Karpas-422 (cell line): ENCODE measurements at places on chromosomes 12 and 14. TPM values are rescaled to one million over a fixed set of nuclear protein-coding genes. Genes with fewer than 3 reads are reported as not detected.
A peak's percentile ranks its signal among the peaks of the same experiment; 100 is the strongest.

ESR2 gene
- 87.8 and 101 TPM in 2 replicates for total RNA-seq

HOXC4 gene
- total RNA-seq, result 7.3 and 9.7 TPM in 2 replicates

NDUFB1 gene
- total RNA-seq, result 873 and 892 TPM in 2 replicates

GPR84 gene
- total RNA-seq, result 0.29 TPM in 1 of 2 replicates, not detected in the other

FOXM1 gene
- 15.4 and 20.8 TPM in 2 replicates for total RNA-seq

AMDHD1 gene
- total RNA-seq, result 0.29 and 0.56 TPM in 2 replicates

BICDL1 gene
- total RNA-seq, result 28.5 and 57.6 TPM in 2 replicates

SPIC gene
- total RNA-seq, result not detected in 2 replicates

GNPTAB gene
- 10.0 and 11.6 TPM in 2 replicates for total RNA-seq

AVPR1A gene
- not detected in 2 replicates for total RNA-seq

LYZ gene
- total RNA-seq, result not detected in 2 replicates

SCN8A gene
- 0.11 and 0.22 TPM in 2 replicates for total RNA-seq

DNA sequence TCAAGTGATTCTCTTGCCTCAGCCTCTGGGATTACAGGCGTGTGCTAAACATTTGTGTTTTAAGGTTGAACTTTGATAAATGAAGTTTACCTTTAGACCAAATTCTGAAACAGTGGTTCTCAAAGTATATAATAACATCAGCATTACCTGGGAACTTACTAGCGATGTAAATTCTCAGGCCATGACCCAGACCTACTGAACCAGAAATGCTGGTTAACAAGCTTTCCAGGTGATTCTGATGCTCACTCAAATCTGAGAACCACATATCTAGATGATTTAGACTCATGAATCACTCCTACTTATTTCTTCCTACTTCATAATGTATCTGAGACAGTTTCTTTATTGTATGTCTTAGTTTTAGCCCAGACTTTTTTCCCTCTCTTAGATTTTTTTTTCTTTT, 43.6 kb downstream of the RAD51B start:
- DNase-seq, result no peak

GRCh38 chr12:46024099-46024498, 33.7 kb upstream of the SCAF11 start:
- DNase-seq, result no peak

DNA sequence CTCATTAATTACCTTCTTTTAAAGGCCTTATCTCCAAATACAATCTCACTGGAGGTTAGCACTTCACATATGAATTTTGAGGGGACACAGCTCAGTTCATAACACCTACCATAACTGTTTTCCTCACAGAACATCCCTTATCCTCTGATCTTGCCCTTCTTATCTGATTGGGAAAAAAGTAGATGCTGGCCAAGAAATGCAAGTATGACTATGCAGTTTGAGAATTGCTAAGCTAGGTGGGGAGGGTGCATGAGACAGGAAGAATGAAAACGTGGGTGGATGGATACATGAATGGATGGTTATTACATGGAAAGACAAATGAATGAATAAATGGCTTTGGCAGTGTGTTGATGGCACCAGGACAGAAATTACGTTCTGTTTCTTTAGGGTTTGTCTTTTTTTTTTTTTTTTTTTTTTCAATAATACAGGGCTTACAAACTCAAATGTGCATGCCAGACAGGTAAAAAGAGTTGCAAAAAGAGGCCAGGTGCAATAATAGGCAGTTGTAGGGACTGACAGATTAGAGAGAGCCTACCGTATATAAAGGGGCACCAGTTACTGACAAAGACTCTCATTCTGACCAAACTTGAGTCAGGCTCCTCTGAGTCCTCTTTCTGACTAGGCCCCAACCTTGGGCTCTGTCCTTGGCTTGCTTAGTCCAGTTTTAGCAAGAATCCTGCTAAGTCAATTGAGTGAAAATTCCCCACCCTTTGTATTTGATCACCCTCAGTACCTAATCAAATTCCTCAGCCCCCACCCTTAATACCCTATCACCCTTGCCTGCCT, 304.9 kb downstream of the ZFP36L1 start:
- no peak for DNase-seq

- no peak for DNase-seq
Observed at GRCh38 chr12:92096346-92097136, 49.1 kb downstream of the BTG1 start.

GRCh38 chr12:6574576-6575295, 6.6 kb upstream of the NOP2 start:
- DNase-seq, result no peak

DNA sequence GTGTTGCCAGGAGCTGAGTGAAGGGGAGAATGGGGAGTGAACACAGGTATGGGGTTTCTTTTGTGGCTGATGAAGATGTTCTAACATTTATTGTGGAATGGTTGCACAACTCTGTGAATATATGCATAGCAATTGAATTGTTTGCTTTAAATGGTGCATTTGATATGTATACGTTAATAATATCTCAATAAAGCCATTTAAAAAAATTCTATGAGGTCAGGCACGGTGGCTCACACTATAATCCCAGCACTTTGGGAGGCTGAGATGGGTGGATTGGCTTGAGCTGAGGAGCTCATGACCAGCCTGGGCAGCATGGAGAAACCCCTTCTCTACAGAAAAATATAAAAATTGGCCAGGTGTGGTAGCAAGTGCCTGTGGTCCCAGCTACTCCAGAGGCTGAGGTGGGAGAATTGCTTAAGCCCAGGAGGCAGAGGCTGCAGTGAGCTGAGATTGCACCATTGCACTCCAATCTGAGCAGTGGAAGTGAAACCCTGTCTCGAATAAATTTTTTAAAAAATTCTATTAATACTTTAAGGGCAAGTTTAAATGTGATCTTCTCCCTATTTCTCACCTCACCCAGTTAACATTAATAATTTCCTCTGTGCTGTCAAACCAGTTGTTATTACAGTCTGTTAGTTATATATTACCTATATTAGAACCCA, 65.3 kb downstream of the DENND5B start:
- peak; percentile 63 for DNase-seq

DNA sequence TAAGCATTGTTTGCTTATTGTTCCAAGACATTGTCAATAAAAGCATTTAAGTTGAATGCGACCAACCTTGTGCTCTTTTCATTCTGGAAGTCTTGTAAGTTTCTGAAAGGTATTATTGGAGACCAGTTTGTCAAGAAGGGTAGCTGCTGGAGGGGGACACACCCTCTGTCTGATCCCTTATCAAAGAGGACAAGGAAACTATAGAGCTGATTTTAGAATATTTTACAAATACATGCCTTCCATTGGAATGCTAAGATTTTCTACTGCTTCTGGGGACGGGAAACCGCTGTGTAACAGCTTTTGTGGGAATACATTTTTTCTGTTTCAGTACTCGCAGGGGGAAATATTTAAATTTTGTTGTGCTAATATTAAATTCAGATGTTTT, 3.5 kb downstream of the FOS start:
- DNase-seq, result no peak

- no peak for DNase-seq
Observed at GRCh38 chr12:68861890-68862289, 53.9 kb downstream of the MDM2 start.

- DNase-seq, result no peak
Observed at GRCh38 chr12:53777412-53777811, 25.6 kb upstream of the CISTR start.

DNA sequence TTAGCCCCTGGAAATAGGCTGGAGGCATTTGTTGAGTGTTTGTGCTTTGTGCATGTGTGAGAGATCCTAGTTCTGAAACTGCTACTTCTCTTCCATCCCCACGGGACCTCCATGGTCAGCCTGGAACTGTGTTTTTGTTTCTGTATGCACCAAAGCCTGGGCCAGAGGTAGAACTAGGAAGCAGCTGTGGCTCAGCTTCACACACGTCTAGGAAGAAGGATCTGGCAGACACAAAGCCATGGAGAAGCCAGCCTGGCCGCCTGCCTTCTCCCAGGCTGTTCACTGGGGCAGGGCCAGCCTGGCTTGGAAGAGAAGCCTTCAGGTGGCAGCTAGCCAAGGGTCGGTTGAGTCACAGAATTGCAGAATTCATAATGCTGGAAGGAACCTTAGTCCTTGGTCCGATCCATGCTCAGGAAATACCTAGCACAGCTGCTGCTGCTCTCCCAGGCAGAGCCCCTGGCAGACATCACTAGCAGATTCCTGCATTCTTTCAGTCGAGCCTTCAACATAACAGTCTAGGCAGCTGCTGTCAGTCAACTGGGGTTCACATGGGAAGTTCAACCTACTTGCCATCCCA, 27.0 kb downstream of the RIN3 start:
- no peak for DNase-seq

DNA sequence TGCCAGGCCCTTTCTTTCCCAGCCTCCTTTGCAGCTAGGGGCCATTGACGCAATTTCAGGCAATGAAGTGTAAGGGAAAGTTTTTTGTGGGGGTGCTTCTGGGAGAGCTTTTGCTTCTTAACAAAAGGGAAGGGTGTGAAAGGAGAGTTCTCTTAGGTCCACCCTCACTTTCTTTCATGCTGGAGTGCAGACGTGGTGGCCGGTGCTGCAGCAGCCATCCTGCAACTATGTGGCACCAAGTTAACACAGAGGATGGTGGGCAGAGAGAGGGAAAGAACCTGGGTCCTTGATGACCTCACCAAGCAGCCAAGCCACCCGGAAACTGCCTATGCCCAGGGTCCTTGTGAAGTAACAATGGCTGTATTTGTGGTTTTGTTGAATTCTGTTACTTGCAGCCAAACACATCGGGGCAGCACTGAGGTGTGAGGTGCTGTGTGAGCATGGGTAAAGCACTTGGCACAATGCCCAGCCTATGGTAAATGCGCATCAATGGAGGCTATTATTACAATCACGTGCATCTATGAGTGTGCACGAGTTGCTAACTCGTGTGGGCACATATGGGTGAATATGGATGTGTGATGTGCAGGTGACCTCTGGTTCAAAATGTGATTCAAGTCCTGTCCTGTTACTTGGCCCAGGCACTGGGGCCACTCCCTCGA, 122.6 kb downstream of the CALM1 start:
- DNase-seq, result peak; percentile 62

- DNase-seq, result peak; percentile 87
Observed at GRCh38 chr12:57614178-57614947, 3.1 kb downstream of the ARHGEF25 start.

- no peak for DNase-seq
Observed at GRCh38 chr12:76486011-76486410, 73.6 kb downstream of the OSBPL8 start.

DNA sequence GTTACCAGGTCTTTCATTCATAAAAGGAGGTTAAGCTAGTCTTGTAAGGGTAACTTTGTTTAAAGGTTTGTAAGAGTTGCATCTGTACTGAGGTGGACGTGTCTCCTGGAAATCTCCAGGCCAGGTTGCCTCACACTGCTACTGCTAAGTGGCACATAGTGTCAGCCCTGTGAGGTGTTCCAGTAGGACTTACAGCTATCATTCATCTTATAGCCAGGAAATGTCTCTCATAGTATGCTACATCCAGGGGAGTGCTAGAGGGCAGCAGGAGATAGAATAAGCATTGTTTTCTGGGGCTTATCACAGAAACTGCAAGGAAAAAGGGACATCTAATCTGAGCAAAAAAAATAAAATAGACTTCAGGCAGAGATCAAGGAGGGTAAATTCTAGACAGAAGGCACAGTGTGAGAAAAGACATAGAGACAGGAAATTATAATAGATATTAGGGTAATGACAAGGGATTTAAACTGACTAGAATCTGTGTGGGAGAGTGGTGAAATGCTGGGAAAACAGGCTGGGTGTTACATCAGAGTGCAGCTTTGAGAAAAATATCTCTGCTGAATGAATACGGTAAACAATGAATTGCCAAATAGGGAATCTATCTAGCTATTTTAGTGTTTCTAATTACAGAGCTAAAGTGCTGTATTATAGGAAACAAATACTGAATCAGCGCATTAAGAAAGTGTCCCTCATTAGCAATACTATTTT, 205.1 kb upstream of the ABCD2 start:
- no peak for DNase-seq

GRCh38 chr14:83991666-83992065, 1538.3 kb upstream of the FLRT2 start:
- DNase-seq, result no peak

- DNase-seq, result no peak
Observed at GRCh38 chr14:48140804-48141203, 465.4 kb upstream of the MDGA2 start.

DNA sequence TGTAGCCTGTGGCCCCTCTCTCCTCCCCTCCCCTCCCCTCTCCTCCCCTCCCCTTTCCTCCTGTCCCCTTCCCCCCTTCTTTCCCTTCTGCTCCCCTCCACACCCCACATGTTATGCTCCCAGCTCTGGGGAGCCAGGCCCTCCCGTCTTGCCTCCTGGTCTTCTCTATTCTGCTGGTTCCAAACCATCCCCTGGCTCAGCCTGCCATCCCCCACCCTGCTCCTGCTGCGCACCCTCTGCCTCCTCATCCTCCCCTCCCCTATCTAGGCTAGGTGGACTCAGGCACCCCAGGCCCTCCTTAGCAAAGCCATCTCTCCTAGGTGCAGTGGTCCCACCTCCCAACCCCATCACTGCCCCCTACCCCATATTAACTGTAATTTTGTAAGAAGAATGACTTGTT, 99.5 kb downstream of the CALM1 start:
- DNase-seq, result no peak

DNA sequence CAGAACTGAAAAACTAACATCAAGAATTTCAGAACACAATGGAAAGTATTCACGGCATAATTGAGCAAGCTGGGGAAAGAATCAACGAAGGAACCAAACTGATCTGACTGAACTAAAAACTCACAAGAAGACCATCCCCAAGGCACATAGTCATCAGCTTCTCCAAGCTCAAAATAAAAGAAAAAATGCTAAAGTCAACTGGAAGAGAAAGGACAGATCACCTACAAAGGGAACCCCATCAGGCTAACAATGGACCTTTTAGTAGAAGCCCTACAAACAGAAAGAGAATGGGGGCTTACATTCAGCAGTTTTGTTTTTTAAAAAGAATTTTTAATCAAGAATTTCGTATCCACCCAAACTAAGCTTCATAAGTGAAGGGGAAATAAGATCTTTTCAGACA, 11.7 kb downstream of the TAS2R50 start:
- no peak for DNase-seq

DNA sequence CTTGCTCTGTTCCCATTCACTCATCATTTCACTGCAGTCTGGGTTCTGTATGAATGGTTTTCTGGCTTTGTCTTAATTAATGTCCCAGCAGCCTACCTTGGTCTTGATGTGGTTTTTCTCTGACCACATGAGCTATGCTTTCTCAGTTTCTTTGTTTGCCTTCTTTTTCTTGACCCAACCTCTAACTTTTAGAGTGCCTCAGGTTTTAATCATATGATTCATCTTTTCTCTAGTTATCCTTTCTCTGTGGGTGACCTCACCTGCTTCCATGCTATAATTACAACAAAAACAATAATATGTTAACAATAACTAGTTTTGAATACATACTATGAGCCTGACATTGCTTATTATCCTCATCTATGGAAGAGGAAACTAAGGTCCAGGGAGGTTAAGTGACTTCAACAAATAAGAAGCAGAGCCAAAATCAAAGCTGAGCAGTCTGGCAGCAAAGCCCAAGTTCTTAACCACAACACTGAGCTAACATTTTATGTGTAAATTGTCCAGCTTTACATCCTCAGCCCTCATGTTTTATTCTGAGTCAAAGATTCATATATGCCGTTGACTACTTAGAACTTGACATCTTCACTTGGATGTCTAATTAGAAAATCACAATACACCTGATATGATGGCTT, 4.7 kb upstream of the EPYC start:
- DNase-seq, result no peak
